ENCODE measurements at places on chromosomes 4 and X.
A peak's percentile ranks its signal among the peaks of the same experiment; 100 is the strongest.

DNA sequence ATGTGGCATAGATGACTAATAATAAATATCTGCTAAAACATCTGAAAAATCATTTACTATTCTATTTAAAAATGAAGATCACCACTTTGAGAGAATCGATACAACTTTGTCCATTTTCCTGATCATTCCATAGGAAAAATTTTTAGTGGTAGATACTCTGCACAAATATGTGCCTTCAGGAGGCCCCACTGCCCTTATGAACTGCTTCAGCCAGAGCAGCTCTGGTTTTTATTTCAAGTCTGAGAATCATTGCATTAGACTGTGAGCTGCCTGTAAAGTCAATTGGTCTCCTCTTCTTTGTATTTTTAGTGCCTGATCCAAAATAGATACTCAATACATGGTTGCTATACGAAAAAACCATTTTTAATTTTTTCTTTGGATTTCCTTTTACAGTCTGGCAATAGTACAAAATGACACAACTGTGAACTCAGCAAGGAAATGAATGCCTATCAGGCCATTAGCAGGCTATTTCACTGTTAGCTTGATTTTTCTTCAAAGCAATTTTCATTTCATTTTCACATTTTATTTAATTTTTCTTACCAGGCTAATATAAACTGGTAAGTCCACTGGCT is 69.1 kb downstream of the SHISA3 start:
- no peak for ATAC-seq

GRCh38 chr4:55369968-55370367 is 23.9 kb downstream of the SRD5A3 start:
- ATAC-seq, result no peak

- no peak for ATAC-seq
These were observed 81.7 kb downstream of the ZC4H2 start for GRCh38 chrX:64894454-64895038.

- no peak for ATAC-seq
These were observed 4.5 kb upstream of the PDE6B start for GRCh38 chr4:620851-621261.

- no peak for ATAC-seq
These were observed 18.0 kb downstream of the ZNF275 start for GRCh38 chrX:153351981-153352380.

GRCh38 chr4:124437853-124438495 is 274.6 kb downstream of the ANKRD50 start:
- ATAC-seq, result peak; percentile 22

GRCh38 chr4:600166-600565 is 24.1 kb upstream of the TMEM271 start:
- ATAC-seq, result no peak

GRCh38 chrX:29233592-29234183 is 646.4 kb downstream of the IL1RAPL1 start:
- no peak for ATAC-seq

GRCh38 chr4:45294464-45294863 is 568.1 kb upstream of the GNPDA2 start:
- no peak for ATAC-seq

DNA sequence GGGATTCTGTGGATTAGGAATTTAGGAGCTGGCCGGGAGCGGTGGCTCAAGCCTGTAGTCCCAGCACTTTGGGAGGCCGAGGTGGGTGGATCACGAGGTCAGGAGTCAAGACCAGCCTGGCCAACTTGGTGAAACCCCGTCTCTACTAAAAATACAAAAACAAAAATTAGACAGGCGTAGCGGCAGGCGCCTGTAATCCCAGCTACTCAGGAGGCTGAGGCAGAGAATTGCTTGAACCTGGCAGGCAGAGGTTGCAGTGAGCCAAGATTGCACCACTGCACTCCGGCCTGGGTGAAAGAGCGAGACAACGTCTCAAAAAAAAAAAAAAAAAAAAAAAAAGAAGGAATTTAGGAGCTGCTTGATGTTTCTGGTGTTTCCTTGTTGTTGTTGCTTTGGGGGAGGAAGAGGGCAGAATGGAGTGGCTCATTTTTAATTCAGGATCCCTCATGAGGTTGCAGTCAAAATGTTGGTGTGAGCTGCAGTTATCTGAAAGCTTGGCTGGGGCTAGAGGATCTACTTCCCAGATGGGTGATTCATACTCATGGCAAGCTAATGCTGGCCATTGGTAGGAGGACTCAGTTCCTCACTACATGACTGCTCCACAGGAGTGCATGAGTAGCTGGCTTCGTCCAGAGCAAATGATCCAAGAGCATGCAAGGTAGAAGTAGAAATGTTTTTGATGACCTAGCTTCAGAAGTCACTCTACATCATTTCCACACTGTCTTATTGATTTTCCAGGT is 26.5 kb upstream of the JADE1 start:
- ATAC-seq, result no peak

- no peak for ATAC-seq
These were observed 56.7 kb downstream of the SPINK2 start for GRCh38 chr4:56764775-56765174.

GRCh38 chr4:3744901-3745300 is 21.3 kb upstream of the ADRA2C start:
- no peak for ATAC-seq

DNA sequence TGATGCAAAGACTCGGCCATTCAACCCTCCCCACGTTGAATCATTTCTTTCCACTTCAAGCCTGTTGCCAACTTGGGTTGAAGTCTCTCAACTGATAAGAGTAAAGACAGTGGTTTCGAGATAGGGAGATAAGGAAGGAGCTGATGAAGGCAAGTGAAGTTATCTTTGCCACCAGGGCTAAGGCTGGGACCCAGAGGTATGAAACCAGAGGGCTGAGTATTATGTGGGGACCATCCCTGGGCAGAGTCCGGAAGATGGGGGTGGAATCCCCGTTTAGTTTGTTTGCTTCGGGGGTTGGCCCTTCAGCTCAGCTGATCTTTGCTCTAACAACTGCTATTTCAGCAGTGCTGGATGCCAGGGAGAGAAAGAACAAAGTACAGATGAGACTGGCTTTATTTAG is 2.3 kb upstream of the XPNPEP2 start:
- no peak for ATAC-seq

DNA sequence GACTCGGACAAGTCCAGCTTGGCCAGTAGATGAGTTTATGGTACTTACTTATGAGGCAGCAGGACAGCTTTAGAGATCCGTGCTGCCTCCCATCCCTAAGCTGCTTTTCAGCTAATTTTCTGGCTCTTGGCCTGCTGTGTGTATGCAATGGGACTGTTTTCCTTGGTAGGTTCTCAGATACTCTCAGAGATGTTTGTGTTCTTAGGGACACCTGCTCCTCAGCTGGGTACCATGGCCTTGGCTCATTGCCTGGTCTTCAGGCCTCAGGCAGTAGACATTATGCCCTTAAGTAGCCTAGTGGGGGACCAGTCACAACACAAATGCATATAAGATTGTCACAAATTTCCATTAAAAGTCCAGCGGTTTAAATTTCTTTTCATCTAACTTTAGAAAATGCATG is 688.0 kb downstream of the PCDH7 start:
- ATAC-seq, result no peak

- ATAC-seq, result no peak
These were observed 485.3 kb upstream of the PITX2 start for GRCh38 chr4:111108153-111108552.

GRCh38 chr4:153530284-153530999 is 64.3 kb downstream of the TMEM131L start:
- no peak for ATAC-seq

GRCh38 chr4:85898231-85898630 is 423.3 kb downstream of the ARHGAP24 start:
- no peak for ATAC-seq

DNA sequence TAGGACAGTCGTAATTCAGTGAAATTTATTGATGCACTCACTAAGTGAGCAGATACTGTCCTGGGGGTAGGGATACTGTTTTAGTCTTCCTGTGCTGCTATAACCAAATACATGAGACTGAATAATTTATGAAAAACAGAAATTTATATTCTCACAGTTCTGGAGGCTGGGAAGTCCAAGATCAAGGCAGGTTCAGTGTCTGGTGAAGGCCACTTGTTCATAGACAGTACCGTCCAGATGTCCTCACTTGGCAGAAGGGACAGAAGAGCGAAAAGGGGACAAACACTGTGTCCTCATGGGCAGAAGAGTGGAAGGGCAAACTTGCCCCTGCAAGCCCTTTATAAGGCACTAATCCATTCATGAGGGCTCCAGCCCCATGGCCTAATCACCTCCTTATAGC is 45.6 kb downstream of the PGRMC2 start:
- ATAC-seq, result no peak

DNA sequence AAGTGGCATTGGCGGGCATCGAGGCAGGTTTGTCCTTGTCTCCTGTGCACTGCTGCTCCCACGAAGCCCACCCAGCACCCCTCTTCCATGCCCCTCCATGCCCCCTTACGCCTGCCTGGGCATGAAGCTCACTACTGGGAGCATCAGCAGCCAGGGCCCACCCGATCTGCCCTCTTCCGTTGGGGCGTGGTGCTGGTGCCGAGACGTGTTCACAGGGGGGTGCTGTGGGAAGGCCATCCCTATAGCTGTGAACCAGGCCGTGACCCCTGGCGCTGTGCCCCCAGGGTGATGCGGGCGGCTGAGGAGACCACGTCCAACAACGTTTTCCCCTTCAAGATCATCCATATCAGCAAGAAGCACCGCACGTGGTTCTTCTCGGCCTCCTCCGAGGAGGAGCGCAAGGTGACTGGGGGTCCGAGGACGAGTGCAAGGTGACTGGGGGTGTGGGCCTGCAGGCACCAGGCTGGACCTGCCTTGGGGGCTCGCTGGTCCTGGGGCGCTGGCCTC is 19.3 kb upstream of the ADD1 start:
- no peak for ATAC-seq

DNA sequence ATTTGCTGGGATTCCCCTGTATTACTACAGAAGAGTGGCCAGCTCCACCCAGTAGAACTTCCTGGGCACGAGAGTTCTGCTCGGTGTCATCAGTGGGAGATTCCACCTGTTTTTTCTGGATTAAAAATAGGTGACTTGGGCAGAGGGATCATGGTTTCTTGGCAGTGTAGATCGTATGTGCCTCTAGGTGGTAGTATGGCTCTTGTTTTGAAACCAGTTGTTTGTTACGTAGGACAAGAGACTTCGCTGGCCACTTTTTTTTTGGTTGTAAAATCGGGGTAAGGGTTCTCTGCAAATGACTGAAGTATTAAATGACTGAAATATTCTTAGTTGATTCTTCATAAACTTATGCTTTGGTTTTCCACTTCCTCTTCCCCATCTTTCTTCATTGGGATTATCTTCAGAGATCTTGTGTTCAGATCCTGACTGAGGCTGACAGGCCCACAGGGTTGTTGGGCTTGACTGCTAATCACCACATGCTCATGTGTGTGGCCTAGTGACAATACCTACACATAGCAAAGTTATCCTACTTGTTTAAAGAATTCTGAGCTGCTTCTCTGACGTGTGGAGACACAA is 43.8 kb upstream of the WDR1 start:
- ATAC-seq, result no peak

Data from stimulated activated memory B cell treated with anti-CD40 and anti-IgM and Interleukin-4, amounts not matched to agents 10 μg/mL and 1 μg/mL and 100 μg/mL, for 72 hours (primary cell).